Left lobe of liver (tissue), 2 donors: ENCODE measurements at places on chromosomes 6 and 20.
A peak's percentile ranks its signal among the peaks of the same experiment; 100 is the strongest.

DNA sequence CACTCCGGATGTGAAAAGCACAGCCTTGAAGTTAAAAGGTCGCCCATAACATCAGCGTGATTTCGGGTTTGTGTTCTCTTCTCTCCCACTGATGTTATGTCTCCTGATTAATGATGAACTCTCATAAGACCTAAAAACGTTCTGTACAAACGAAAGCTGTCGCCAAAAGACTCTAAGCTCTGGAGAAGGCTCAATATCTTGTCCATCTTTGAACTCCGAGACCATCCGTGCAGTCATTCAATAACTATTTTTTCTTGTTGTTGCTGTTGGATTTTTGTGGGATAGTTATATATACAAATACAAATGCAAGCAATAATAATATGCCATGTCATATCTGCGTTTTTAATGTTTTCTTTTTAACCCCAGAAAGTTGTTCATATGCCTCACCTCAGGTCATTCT lies 291.8 kb upstream of the MARCKS start:
- no peak for DNase-seq

GRCh38 chr20:21338291-21338690 lies 35.2 kb downstream of the XRN2 start:
- no peak for DNase-seq

GRCh38 chr6:77456531-77457248 lies 6.6 kb downstream of the HTR1B start:
- no peak for DNase-seq

DNA sequence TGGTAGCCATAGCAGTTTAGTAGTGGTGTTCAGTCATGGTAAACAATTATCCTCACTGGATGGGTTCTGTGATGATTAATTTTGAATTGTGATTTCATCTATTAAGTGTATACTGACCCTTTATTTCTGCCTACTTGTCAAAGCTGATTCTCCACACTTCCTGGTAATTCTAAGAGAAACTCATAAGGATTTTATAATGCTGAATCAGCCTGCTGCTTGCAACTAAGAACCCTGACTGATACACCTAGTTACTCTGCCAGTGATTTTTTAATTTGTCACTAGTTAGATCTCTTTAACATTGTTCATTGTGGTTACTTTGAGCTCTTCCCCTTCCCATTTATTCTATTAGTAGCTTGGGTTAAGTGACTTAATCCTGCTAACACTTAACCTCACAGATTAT lies 8.6 kb downstream of the CDC40 start:
- no peak for DNase-seq

GRCh38 chr20:21234806-21235483 lies 68.2 kb upstream of the XRN2 start:
- no peak for DNase-seq

DNA sequence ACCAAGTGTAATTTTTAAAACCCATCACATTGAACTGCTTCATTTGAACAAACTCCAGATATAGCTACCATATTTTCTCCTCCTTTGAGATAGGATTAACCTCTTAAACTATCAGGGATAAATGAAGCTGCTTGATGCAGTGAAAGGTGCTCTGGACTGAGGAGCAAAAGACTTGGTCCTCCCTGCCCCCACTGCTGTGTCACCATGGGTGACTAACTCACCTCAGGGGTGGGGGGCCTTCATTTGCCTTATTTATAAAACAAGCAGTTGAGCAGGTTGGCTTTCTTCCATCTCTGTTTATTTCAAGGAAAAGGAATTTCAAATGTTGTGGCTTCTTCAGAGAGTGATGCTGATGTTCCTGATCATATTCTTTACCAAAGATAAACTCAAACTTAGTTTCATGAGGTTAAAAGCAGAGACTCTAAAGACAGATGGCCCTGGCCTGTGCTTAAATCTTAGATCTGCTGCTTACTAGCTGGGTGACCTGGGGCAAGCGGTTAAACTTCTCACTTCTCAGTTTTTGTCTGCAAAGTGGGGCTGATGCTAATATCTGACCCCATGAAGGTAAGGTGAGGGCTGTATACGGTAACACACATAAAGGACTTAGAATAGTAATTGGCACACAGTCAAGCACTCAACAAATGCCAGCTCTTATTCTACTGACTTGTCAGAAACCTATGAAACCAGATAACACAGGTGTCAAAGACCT lies 50.5 kb downstream of the FHL5 start:
- no peak for DNase-seq

- DNase-seq, result no peak
These were observed 9.9 kb upstream of the PCIF1 start for GRCh38 chr20:45924391-45925261.

DNA sequence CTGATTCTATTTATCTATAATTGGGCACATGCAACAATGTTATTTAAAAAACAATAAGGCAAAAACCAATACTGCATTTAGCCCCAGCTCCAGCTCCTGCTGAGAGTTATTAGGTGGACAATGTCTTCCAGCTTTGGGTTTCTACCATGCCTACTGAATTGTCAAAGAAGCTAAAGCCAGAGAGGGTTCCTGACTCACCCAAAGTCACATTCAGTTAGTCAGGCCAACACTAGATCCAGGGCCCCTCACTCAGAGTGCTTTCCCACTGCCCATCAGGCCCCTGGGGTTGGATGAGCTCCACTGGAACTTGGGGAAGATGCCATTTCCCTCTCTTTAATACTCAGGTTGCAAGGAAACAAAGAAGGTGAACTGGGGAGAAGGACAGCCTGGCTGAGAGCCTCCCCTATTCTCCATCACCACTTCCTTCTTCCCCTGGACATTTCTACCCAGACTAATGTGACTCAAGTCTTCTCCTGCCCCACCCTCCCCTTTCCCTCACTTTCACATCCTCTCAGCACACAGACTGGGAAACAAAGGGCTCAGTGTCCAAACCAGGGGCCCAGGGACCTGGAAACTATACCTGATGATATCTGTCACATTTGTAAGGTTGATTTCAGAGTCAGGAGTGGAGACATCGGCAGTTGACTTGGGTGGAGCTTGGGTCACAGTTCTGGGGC lies 6.0 kb downstream of the TREM1 start:
- no peak for DNase-seq

- DNase-seq, result no peak
These were observed 35.1 kb downstream of the MKKS start for GRCh38 chr20:10398834-10399369.

GRCh38 chr6:145031001-145031400 lies 704.3 kb downstream of the EPM2A start:
- no peak for DNase-seq

DNA sequence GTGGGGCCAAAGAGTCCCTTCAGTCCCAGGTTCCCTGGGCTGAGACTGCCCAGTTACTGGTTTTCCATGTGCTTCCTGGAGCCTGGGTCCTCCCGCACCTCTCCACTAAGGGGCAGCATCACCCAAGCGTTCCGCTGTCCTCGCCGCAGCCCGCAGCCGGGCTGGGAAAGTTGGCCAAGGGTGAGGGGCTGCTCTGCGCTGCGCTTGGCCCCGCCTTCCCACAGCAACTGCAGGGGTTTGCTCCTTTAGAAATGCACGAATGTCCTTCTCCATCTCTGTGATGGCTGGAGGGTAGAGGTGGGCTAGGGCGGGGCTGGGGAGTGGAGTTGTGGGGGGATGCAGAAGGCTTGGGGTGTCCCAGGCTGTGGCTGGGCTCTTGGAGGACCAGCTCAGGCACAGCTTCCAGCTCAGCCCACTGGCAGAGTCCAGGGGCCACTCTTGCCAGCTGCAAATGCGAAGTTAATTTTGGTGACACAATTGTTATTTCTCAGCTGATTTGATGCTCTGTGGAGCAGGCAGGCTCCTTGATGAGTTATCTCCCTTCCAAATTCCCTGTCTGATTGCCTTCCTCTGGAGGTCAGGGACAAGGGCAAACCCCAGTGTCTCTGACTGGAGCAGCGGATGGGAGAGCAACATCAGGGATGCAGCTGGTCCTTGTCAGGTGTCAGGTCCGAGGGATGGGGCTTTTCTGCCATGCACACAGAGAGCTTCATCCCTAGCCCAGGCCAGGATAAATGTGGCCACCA lies 63.2 kb downstream of the NOL4L start:
- DNase-seq, result peak; percentile 69

DNA sequence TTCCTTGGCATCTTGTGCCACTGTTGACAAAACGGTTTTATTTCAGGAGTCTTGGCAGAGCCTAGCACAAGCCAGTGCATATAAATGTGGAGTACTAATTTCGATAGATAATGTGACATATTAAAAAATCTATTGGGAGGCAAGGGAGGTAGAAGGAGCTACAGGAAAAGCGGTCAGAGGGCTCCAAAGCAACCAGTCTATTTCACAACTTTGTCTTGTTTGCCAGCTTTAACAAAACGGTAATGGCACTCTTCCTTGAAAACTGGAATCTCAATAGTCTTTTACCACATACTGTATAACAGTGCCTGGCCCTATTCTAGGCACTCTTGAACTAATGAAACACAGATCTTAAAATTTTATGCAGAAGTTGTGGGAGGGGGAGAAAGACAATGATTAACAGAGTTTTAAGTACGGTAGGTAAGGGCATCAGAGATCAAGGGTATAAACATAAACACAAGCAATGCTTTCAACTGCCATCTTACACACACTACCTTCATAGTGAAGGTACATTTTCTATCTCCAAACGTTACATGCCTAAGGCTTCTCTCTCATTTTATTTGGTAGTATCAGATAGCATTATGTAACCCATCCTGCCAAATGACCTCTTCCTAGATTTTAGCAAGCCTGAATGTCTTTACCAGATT lies 33.5 kb upstream of the SYNCRIP start:
- no peak for DNase-seq

DNA sequence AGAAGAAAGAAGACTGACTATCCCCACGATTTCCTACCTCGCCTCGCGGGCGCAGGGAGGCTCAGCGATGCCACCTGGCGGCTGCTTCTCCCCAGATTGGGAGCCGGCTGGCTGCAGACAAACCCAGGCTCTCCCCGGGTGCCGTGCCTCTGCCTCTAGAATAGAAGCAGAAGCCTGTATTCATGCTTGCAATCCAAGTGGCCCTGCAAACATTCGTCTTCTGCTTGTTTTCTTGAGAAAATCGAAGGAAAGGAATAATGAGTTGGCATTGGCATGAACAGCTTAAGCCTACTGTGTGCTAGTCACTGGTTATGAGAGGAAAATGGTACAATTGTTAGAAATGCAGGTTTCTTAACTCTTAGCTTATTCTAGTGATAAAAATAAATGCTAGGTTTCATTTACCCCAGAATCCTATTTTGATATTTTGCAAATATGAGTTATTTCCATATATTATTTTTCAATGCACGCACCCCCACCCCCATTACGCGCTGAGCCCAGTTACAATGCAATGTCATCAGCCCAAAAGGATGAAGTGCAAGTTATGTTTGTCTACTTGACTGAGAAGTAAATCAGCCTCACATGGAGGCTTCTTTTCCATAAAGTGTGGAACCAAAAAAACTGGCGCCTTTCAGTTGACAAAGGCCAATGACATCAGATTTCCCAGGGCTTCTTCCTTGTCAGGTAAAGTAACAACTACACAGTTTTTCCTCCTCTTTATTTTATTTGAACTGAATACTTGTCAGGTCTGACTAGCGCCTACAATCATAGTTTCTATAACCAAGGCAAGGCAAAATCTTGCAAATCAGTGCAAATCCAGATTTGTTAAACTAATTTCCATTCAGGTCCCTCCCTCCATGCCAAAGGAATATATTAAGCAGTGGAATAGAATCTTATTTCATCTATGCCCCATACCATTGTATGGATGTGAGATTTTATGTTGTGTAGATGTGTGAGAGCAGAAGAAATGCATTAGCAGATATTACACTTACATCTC lies 3.9 kb upstream of the SOX4 start:
- peak; percentile 85 for DNase-seq

DNA sequence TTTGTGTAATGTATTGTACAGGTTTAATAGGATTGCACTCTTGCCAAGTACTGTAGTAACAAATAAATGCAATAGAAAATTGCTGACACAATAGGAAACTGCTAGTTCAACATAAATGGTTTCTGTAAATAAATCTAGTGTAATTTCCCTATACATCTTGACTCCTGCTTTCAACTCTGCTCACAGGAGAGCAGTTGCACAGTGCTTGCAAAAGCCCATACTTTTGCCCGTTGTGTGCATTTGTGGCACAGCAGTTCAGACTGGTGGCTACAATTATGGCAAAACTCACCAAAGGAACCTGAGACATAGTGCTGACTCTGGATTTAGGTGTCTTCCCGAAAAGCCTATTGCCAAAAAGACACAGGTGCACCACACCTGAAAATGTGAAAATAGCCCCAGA lies 953.3 kb upstream of the SLC35B3 start:
- no peak for DNase-seq

DNA sequence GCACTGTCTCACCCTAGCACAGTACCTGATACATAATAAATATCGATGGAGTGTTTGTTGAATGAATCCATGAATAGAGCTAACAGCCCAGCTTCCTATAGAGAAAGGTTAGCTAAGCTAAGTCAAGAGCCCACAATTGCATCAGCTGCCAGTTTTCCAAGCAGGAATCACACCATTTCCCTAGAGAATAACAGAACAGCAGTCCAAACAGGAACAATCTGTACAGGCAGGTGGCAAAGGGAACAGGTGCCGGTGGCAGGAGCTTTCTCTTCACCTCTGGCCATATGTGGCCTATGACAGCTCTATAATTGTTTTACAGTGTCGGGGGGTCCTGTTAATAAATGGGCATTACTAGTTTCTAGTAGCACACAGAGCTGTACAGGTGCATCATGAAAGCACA lies 38.8 kb downstream of the ISM1 start:
- no peak for DNase-seq

- DNase-seq, result no peak
These were observed 252.6 kb upstream of the CITED2 start for GRCh38 chr6:139627091-139627490.

- no peak for DNase-seq
These were observed 454.4 kb downstream of the MAFB start for GRCh38 chr20:40234593-40234992.

- no peak for DNase-seq
These were observed 9.1 kb upstream of the SLC22A16 start for GRCh38 chr6:110485491-110485890.

DNA sequence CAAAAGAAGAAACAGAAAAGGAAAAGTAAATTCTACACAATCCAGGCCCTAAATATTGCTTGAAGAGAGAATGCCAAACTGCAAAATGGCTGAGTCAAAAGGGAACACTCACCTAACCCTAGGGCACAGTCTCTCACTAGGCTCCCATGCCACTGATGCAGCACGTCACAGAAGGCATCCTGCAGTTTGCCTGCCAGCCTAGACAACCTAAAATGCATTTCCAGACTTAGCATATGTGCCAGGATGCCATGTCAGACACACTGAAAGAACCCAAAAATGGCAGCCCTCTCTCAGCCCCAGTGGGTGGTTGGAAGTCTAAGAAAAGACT lies 10.6 kb upstream of the SIRPD start:
- no peak for DNase-seq

- DNase-seq, result no peak
These were observed 15.9 kb downstream of the SLC22A23 start for GRCh38 chr6:3440911-3441310.

DNA sequence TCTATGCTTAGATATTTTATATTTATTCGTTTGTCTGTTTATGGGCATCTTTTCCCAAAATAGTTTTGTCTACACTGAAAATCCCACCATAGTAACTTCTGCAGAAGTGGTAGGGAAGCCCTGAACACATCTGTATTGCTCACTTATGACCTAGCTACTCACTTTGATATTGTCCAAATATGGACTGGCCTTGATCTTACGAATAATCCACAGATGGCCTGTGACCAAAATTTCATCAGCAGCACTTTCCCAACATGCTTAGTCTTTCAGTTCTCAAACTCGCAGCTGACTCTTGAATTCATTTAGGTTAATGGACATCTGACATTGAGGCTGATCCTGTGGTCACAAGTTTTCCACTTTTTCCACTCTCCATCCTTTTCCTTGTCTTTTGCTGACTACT lies 80.8 kb upstream of the BEND3 start:
- DNase-seq, result no peak
